ENCODE measurements at places on chromosomes 13 and 19.
A peak's percentile ranks its signal among the peaks of the same experiment; 100 is the strongest.

DNA sequence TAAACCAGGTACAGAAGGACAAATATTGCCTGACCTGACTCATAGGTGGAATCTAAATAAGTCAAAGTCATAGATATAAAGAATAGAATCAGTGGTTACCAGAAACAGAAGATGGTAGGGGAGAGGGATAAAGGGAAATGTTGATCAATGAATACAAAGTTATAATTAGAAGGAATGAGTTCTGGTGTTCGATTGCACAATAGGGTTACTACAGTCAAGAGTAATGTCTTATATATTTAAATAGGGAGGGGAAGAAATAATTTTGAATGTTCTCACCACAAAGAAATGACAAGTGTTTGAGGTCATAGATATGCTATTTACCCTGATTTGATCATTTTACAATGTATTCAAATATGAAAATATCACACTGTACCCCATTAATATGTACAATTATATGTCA is 1541.2 kb downstream of the SLITRK1 start:
- DNase-seq, result no peak

DNA sequence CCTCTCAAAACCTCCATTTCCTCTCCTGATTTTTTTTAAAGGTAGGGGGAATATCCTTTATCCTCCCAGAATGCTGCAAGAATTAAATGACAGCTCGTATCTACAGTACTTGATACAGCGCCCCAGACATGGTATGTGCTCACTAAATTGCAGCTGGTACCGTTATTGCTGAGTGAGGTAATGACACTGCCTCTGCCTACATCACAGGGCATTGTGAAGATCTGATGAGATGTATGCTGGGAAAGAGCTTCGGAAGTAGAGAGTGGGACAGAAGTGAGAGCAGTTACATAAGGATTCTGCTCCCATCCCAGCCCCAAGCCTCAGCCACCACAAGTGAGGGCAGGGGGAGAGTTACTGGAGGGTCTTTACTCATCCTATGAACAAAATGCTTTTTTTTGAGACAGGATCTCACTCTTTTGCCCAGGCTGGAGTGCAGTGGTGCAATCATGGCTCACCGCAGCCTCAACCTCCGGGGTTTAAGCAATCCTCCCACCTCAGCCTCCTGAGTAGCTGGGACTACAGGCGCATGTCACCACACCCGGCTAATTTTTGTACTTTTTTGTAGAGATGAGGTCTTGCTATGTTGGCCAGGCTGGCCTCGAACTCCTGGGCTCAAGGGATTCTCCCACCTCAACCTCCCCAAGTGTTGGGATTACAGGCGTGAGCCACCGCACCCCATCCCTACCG is 1.7 kb upstream of the FKRP start:
- DNase-seq, result no peak

DNA sequence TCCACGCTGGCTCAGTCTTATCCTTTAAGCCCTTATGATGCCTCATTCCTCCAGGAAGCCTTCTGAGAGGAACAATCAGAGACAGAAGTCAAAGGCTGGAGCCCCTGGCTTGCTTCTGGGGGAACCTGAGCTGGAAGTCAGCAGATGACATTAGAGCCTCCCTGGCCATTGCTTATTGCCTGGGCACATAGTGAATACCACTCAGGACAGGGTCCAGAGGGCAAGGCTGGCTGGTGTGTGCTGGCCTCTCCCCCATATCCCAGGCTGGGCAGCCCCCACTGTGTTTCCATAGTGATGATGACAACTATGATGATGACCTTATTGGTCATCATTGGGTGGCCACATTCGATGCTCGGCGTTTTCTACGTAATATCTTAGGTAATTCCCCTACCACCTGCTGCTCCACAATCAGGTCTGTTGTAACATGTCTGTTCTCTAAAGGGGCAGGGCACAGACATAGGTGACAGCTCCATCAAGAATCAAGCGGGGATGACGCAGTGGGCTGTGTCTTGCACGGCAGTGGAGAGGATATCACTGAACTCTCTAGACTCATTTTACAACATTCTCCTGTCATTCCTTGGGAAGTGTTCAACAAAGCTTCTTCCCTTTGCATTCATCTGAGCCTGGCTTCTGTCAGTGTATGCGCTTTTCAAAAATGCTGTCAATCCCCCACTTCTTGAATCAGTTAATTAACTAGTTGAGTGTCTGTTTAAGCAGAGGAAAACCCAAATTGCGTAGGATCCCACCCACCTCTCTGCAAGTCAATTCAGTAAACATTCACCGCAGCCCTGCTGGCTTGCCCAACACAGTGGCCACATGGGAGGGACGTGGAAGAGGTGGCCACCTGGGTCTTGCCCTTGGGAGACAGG is 89.4 kb upstream of the TSHZ3 start:
- no peak for DNase-seq

GRCh38 chr13:44294876-44295275 is 78.7 kb upstream of the SERP2 start:
- no peak for DNase-seq

- no peak for DNase-seq
These were observed 65.6 kb upstream of the TDRD3 start for GRCh38 chr13:60331249-60332012.

DNA sequence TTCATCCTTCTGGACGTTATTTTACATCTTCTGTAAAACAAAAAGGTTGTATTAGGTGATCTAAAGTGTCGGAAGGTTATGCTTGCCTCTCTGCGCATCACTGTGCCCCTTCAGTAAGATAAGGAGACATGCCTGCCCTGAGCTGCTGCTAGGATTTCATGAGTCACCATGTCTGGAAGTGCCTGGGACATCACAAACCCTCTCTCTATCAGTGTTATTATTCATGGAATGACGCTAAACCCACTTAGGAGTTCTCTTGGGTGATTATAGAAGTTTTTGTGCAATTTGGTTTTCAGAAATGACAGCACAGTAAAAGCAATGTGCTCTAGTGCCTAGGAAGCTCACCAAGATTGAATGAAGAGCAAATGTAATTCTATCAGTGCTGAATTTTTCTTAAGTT is 617.7 kb downstream of the DCT start:
- DNase-seq, result no peak

DNA sequence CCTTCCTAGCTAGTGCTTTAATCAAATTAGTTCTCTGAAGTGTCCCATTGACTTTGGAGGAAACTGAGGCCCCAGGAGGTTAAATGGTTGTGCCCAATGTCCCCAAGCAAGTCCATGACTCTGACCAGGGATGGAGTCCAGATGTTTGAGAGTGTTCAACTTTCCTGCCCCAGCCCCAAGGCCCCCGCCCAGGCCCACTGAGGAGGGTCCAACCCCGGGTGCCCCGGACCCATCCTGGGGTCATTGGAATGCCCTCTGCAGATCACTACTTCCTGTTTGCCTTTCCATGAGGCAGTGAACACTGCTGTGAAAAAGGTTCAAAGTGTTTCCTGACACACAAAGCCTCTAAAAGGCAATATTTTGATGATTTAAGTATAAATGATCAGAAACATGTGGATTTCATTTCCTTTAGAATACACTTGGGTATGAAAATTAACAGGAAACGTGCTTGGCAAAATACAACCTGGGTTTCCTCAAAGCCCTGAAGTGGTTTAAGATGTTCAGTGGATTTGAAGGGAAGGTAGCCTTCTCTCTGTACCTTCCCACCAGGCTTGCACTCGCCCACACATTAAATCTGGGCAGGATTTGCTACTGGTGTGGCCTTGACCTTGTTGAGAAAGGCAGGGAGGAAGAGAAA is 335.7 kb downstream of the TSHZ3 start:
- DNase-seq, result no peak

GRCh38 chr13:109816808-109817203 is 30.4 kb upstream of the IRS2 start:
- DNase-seq, result no peak

DNA sequence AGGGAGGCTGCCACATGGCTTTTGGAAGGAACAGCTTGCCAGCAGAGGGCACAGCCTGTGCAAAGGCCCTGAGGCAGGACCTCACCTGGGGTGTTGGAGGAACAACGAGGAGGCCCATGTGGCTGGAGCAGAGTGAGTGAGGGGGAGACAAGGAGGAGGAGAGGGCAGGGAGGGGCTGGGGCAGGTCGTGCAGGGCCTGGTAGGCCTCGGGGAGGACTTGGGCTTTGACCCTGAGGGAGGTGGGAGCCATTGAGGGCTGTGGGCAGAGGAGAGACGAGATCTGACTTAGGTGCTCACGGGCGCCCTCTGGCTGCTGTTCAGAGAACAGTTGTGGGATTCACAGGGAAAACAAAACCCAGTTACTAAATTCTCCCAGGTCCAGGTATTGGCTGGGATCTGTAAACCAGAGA is 25.2 kb downstream of the ZNRF4 start:
- DNase-seq, result peak; percentile 3

- no peak for DNase-seq
These were observed 34.2 kb downstream of the MBNL2 start for GRCh38 chr13:97256343-97256783.

DNA sequence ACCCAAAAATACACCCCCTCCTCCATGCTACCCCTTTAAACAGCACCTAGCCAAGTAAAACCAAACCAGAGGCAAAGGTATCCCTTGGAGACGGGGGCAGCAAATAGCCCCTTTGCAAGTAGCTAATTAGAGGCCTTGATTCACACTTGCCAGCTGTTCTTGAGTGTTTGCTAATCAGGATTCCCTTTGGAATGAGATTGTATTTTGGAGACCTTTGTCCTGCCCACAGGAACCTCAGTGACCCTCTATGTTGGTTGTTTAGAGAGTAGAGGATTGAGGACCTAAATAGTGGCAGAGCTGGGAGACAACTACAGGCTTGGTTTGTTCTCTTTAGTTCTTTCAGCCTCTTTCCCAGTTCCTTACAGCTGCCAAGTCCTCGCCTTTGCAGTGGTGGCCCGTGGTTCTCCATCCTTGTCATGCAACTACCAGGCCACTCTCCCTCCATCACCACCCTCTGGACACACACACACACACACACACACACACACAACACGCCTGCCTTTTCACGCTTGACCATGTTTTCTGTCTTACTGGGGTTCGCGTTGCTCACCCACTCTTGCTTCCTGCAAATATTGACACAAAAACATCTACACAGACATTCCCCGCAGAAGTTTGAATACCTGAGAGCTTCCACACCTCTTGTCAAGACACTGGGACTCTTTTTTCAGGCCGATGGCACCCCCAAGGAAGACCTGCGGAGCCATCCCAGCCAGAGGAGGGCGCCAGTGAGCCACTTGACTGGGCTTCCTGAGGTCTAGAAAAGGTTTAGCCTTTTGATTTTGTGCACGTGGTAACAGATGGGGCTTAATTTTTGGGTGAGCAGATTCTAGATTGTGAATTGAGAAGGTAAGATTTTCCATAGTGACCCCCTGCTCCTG is 80.0 kb upstream of the GPR183 start:
- DNase-seq, result peak; percentile 81

DNA sequence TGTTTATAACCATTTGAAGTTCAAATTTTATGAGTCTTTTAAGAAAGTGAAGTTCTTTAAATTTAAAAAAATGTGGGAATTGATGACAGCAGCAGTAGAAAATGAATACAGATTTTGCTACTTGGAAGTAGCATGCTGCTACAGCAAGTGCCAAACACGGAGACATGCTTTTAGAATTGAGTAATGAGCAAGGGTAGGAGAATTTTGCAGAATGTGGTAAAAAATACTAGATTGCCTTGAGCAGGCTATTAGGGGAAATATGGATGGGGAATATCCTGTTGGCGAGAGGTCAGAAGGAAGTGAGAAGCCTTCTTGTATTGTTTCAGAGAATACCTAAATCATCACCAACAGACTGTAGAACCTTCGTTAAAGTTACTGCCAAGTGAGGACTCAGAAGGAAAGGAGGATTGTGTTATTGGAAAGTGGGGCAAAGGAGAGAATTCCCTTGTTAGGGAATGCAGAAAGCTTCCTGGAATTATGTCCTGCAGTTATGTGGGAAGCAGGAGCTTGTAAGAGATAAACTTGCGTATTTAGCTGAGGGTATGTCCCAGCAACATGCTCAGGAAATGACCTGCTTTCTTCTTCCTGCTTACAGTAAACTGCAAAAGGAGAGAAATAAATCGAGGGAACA is 32.4 kb upstream of the OXGR1 start:
- no peak for DNase-seq

- DNase-seq, result no peak
These were observed 24.9 kb downstream of the PIAS4 start for GRCh38 chr19:4032436-4032835.

GRCh38 chr19:38894968-38895367 is 4.5 kb downstream of the SIRT2 start:
- DNase-seq, result no peak

DNA sequence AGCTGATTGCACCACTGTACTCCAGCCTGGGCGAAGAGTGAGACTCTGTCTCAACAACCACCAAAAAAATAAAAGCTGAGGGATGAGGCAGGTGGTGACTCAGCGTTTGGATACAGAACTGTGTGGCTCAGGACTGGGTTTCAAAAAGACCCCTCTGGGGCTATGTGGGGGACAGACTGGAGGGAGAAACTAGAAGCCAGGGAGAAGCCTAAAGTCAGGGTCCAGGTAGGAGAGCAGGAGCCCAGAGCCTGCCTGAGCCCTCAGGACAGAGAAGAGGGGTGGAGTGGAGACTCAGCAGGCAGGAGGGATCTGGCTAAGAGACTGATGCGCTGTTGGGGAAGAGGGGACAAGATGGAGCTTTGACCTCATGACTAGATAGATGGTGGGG is 1.8 kb upstream of the CD37 start:
- DNase-seq, result no peak

DNA sequence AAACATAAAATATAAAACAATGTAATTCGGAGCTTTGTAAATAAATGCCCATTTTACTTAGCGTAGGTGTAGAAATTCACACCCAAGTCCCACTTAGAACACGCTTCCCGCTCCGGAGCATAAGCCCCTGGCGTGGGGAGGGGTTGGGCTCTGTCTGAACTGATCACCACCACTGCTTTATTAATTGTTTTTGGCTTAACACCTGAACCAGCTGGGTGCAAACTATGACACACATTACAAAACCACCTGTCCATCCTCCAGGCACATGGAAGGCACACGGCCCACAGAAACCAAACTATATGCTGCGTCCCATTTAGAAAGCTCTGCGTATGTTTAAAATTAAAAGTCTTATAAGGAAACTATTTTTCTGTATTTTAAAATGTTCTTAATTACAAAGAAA is 25.9 kb downstream of the RASA3 start:
- no peak for DNase-seq

DNA sequence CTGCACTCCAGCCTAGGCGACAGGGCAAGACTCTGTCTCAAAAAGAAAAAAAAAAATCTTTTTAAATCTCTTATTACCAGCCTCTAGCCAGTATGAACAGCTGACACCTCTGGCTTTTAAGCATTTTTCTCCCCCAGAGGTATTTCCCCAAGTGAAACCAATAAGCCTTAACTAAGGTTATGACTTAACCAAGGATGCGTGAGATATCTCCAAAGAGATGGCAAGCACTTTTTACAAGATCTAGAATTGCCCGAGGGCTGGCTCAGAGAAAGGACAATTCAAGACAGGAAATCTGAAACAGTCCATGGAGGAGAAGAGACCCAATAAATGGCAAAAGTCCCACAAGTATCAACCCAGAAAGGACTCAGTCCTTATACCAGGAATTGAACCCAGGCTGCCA is 362.1 kb downstream of the FOXO1 start:
- DNase-seq, result no peak

- no peak for DNase-seq
These were observed 5.2 kb downstream of the LRRC4B start for GRCh38 chr19:50562996-50563395.

GRCh38 chr13:24050796-24051715 is 109.5 kb upstream of the SPATA13 start:
- no peak for DNase-seq

GRCh38 chr13:98284679-98285078 is 107.6 kb upstream of the RNF113B start:
- DNase-seq, result no peak

Data from stimulated activated CD4-positive, alpha-beta T cell treated with anti-CD3 and anti-CD28 coated beads, Interleukin-2, amount 100 ng/mL, for 4 hours (primary cell).